ENCODE measurements at places on chromosomes 12 and 14.

GRCh38 chr12:644818-645552 is 18.3 kb downstream of the NINJ2 start:
- no peak for DNase-seq

DNA sequence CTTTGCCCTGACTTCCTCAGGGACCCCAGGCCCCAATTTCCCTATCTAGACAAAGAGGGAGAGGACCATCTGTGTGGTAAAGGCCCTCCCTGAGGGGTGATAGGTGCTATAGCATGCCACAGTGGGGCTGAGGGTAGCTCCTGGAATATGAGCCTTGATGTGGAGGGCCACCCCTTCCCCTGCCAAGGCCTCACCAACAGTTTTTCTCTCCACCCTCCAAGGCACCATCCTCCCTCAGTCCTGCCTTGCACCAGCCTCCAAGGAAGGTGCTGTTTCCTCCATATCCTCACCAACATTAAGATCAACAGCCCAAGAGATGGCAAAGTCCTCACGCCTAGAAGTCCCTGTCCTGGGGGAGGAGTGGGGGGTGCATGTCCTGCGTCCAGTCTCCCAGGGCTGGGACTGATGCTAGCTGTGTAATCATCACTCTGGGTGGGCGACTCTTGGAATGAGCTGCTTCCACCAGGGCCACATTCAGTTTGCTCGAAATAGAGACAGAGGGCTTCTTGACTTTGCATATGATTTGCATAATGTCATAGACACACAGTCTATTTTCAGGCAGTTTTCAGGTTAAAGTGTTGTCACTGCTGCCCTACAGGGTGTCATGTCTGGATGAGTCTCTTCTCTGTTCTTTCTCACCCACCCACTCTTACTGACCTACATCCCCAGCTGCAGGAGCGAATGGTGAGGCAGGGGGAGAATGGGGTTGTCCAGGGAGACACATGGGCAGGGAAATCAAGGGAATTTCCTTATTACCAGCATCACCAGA is 17.4 kb downstream of the ACVRL1 start:
- no peak for DNase-seq

GRCh38 chr12:26122681-26123481 is 2.0 kb downstream of the BHLHE41 start:
- peak; percentile 35 for DNase-seq

GRCh38 chr12:39442831-39443080 is 164 bp downstream of the KIF21A start:
- no peak for DNase-seq

- no peak for DNase-seq
These were observed 28.3 kb downstream of the SLC5A8 start for GRCh38 chr12:101181776-101182175.

Data from activated T-cell treated with anti-CD3 and anti-CD28 coated beads, Interleukin-2, amount 50 U/mL, for 1 hour (primary cell).